Stimulated activated CD8-positive, alpha-beta memory T cell treated with anti-CD3 and anti-CD28 coated beads, Interleukin-15, amount 100 ng/mL, for 1 hour (primary cell): ENCODE measurements at places on chromosomes 5 and 9.

- no peak for DNase-seq
These were observed 20.7 kb upstream of the TMOD1 start for GRCh38 chr9:97480749-97481148.

DNA sequence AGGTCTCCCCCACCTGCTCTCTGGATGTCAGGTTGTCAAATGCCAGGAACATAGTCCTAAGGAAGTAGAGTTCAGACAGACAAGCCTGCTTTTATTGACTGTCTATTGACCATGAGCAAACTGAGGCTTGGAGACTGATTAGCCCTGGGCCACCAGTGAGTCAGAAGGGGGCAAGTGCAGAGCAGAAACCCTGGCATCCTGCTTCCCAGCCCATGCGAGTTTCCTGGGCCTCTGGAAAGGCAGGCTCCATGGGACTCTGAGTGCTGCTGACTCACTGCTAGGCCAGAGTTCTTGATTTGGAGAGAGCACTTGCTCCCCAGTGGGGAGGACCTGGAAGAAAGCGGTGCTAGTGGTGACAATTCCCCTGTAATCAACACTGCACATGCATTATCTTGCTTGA is 2.8 kb upstream of the HBEGF start:
- no peak for DNase-seq

GRCh38 chr5:94908889-94909480 is 290.5 kb downstream of the SLF1 start:
- no peak for DNase-seq

DNA sequence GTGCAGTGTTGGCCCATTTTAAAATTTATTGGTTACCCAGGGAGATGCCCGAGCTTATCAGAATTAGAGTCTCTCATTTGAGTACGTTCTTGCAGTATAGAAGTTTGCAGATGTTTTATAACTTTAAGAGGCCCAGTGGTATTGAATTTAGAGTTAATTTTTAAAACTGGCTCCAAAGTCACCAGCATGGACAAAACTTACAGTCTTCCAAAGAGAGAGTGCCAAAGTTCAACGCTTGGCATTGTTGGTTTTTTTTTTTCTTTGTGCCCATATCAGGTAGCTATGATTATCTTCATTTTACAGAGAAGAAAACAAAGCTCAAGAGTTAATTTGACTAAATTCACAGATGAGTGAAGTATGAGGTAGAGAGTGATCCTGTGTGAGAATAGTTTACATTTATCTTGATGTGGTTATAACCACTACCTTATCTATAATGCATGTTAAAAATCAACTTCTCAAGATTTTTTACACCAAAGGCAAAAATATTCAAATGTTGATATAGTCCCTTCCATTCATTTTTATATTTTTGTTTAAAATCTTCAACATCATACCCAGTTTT is 273.7 kb upstream of the DMRT1 start:
- no peak for DNase-seq

DNA sequence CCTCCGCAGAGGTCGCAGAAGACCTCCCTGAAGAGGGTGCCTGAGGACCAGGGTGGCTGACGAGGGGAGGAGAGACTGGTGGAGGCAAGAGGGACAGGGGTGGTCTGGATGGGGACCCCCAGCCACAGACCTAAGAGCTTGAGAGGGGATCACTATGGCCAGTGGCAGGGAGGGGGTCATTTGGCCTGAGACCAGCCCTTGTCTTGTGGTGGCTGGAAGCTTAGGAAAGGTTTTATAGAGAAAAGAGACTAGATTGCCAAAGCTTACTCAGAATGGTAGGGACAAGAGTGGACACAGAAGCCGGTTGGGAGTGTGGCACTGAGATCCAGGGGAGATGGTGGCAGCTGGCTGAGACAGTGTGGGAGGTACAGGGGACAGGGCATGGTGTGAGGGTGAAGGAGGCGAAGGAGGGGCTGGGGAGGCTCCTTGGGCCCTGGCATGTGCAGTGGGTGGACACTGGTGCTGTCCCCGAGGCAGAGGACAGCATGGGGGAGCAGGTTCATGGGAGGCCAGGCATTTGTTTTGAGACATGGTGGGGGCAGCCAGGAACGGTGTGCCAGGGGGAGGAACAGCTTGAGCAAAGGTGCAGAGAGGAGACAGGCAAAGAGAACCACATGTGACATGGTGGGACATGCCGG is 123.0 kb downstream of the C9orf50 start:
- DNase-seq, result no peak

DNA sequence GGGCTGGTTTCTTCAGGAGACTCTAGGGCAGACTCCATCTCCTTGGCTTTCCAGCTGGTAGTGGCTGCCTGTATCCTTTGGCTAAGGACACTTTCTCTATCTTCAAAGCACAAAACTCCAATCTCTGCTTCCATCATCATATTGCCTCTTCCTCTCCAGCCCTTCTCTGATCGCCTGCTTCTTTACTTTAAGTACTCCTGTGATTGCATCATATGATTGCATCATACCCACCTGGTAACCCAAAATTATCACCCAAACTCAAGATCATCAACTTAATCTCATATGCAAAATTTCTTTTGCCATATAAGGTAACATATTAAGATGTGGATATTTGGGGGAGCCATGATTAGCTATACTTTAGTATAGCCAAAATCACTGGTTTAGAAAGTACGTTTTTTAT is 1092.6 kb upstream of the CDH6 start:
- DNase-seq, result no peak

GRCh38 chr9:38671748-38672147 is 48.2 kb downstream of the FAM240B start:
- no peak for DNase-seq

DNA sequence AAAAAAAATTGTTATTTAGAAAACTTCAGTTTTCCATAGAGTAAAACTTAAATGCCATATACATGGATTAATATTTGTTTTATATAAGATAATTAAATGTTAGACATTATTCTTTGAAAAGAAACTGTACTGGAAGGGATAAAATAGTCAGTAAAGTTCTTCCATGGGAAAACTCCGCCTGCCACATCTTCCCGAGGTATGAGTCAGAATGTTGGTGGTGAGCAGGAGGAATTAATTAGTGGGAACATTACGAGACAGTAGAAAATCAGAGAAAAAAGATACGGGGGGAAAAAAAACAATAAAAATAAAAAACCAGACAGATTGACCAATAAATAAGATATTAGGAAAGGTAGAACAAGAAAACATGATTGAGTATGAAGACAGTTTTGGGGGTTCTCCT is 930.3 kb upstream of the C9orf72 start:
- DNase-seq, result no peak

DNA sequence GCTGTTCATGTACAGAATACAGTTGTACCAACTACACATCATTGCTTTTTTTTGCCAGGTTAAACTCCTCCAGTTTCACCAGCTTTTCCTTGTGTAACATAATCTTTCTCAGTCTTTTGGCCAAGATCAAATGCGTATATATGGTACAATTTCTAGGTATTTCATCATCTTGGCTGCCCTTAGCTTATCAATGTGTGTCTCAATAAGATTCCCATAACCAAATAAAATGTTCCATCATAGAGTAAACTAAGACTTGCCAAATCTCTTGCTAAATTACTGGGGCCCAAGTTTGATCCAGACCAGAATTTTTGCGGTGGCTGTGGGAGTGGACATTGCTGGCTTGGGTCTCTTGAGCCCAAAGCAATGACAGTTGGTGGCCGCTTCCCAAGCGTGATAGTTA is 24.3 kb upstream of the ERBIN start:
- DNase-seq, result no peak

GRCh38 chr9:12814877-12815237 is 40.0 kb downstream of the LURAP1L start:
- no peak for DNase-seq

- no peak for DNase-seq
These were observed 482.1 kb upstream of the ZNF608 start for GRCh38 chr5:125228363-125229070.

GRCh38 chr9:20623021-20623747 is 885 bp upstream of the MLLT3 start:
- peak; percentile 20 for DNase-seq
